ENCODE measurements at places on chromosomes 16 and 17.

- no peak for DNase-seq
Observed at GRCh38 chr17:44267818-44268490, at the start of gene SLC4A1. Gene SLC4A1 (minus strand): TSS chr17:44268135. CDS start chr17:44262866, 5,269 bp downstream.

GRCh38 chr17:42684929-42685556, 2.7 kb downstream of the CNTNAP1 start:
- no peak for DNase-seq

GRCh38 chr17:5943982-5944381, 126.2 kb upstream of the WSCD1 start:
- DNase-seq, result no peak

DNA sequence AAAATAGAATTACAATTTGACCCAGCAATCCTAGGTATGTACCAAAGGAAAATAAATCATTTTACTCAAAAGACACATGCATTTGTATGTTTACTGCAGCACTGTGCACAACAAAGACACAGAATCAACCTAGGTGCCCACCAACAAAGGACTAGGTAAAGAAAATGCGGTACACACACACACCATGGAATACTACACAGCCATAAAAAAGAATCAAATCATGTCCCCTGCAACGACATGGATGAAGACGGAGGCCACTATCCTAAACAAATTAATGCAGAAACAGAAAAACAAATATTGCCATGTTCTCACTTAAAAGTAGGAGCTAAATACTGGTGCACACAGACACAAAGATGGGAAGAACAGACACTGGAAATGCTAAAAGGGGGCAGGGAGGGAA, 36.2 kb downstream of the BRD7 start:
- no peak for DNase-seq

DNA sequence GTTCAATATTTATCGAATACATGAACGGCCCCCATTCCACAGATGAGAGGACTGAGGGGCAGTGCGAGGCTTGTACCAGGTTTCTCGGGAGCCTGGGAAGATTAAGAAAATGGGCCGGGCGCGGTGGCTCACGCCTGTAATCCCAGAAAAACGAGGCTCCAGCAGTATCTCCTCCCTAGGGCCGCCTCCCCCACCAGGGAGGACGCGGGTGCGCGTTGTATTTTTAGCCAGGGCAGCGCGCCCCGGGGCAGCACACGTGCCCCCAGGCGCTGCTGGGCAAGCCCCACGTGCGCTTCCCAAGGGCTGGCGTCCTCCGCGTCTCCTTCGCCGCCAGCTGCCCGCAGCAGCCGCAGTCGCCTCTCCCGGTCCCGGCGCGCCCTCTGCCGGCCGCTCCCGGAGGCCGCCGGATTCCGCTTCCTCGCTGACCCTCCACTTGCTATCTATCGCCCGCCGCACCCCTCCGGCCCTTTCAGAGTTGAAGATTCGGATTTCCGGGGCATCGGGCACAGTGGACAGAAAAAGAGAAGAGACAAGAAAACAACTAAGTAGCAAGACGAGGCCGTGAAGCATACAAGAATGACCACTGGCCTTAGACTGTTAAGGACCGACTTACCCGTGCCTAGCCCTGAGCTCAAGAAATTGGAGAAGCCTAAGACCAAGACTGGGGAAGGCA, 1.9 kb upstream of the YBX2 start:
- DNase-seq, result peak; percentile 60

- no peak for DNase-seq
Observed at GRCh38 chr17:69812240-69812837, 262.7 kb upstream of the KCNJ16 start.

- no peak for DNase-seq
Observed at GRCh38 chr17:16439303-16439791, 24.0 kb downstream of the TRPV2 start.

DNA sequence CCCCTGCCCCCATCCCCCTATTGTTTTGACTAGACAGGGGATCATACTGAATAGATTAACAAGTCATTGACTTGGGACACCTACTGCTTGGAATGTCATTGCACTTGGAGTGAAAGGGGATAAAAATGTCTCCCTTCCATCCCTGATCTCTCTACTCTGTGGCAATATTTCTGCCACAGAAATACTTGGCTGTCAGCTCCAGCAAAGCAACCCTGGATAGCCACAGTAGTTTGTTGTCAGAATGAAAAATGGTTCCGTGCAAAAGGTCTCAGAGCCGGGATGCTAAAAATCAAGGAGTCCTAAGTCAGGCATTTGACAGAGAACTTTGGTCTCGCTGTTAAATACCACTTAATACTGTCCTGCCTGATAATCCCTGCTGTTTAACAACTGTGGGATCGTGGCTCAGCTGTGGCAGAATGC, 722.0 kb upstream of the SOX9 start:
- no peak for DNase-seq

DNA sequence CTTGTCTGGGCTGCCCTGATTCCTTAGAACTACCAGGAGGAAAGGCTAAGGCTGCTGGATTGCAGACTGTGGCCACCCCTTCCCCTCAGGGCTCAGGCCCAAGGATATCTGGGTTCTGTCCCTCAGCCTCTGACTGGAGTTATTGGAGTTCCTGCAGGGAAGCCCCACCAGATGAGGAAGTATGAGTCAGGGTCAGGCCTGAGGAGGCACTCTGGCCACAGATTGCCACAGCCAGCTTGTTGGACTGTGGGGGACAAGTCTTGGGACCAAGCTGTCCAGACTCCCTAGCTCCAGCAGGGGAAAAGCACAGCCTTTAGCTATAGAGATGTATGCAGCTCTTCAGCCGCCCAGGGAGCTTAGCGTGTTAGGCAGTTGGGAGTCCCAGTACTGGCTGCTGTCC, 381.9 kb upstream of the TOM1L1 start:
- no peak for DNase-seq

DNA sequence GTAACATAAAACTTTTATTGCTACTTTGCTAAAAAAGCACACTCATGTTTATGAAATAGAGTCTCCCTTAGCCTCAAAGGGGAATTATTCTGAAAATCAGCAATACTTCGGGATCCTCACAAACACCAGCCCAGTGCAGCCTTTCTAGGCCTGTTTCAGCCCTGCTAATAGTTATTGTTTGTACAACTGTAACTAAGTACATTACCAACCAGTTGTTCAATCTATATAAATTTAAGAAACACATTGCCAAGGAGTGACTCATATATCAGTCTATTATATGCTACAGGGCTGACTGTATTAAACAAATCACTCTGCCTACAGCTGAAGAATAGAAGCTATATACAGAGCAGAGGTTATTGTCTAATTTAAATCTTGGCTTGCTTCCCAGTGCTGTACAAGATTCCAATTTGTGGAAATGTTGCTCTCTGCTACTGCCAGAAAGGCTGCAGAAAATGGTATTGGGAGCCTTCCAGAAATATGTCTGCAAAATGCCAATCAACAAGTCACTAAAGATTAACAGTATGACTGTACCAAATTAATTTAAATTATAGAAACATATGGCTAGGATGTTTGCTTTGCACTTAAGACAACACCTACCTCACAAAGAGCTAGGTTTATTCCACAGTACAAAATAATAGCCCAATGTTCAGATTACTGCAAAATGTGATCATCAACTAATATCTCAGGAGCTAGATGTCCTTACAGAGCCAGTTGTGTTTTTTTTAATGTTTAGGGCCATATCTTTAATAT, 49.7 kb downstream of the TOX3 start:
- DNase-seq, result no peak

DNA sequence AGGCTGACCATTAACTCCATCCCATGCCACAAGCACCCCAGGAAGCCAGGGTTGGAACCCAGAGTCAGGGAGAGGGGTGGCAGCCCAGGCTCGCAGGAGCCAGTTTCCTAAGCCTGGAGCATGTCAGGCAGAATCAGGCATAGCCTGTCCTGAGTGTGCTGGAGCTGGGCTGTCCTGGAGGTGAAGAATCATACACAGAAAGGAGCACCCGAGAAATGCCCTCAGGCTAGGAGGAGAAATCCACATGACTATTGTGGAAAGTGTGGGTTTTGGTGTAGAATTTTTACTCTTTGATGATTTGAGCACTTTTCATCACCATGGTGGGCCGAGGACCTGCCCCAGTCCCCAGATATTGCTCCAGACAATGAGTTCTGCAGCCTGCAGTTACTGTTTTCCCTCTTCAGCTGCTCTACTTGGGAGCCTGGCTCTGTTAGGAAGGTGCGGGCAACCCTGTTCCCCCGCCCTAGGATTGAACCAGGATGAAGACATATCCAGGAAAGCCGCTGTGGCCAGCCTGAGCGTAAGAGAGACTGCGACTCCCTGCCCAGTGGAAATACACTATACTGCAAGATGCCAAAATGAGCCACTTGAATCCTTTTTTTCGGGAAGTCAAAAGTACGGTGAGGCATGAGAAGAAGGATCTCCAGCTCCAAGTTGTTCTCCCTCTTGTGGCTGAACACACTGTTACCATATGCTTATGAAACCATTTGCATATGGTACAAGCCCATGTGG, 29.0 kb upstream of the HEATR6 start:
- DNase-seq, result no peak

DNA sequence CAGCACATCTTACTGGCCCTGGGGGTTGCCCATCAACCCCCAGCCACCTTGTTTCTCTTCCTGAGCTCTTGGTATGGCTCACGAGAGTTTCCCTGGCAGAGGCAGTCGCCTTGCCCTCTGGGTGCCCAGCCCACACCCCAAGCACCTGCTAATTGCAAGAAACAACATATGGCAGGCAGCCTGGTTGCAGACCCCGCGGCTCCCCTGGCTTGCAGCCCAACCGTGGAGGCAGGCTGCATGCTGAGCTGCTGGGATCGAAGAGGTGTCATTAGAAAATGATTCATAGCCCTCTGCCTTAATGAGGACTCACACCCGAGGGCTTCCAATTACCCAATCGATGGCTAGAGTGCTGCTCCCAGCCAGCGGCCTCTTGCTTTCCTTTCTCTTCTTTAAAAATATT, 115.7 kb downstream of the TMEM114 start:
- no peak for DNase-seq

DNA sequence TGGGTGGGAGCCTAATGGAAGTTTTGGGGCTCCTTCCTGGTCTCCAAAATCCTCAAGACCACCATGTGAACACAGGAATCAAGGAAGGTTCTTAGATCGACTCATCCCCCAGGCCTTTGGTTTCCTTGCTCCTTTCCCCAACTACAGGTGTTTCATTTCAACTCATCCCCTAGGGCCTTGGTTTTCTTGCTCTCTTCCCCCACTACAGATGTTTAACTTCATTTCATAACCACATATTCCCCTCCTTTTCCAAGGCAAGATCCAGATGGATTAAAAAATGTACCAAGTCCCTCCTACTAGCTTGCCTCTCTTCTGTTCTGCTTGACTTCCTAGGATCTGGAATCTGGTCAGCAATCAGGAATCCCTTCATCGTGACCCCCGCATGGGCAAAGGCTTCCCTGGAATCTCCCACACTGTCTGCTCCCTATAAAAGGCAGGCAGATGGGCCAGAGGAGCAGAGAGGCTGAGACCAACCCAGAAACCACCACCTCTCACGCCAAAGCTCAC, at the start of gene CCL11:
Gene CCL11, plus strand, starts transcription at position 457 of the 507 bp plus-strand sequence. CDS start 67 bp downstream, outside the sequence.
- no peak for DNase-seq

GRCh38 chr17:55340686-55341085, 75.9 kb downstream of the HLF start:
- no peak for DNase-seq

DNA sequence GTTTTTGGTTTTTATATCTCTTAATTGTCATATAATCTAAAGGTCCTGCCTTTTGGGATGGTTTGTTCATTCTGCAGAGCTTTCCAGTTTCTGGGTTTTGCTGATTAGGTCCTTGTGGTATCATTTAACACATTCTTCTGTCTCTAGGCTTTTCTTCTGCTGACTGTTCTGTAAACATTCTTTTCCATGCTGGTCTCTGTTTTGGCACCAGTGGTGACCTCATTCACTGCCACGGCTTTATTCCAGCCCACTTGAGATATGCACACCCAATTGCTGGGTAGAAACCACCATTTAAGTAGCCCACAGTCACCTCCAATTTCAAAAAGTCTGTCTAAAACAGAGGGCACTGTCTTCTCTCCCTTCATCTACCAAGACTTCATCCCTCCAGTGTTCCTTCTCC, 31.1 kb upstream of the COX10 start:
- DNase-seq, result no peak

- DNase-seq, result no peak
Observed at GRCh38 chr17:17109256-17109655, 67.0 kb downstream of the MPRIP start.

- DNase-seq, result no peak
Observed at GRCh38 chr17:78940258-78940657, 15.1 kb upstream of the TIMP2 start.

GRCh38 chr16:21570676-21571017, 28.7 kb upstream of the METTL9 start:
- no peak for DNase-seq

DNA sequence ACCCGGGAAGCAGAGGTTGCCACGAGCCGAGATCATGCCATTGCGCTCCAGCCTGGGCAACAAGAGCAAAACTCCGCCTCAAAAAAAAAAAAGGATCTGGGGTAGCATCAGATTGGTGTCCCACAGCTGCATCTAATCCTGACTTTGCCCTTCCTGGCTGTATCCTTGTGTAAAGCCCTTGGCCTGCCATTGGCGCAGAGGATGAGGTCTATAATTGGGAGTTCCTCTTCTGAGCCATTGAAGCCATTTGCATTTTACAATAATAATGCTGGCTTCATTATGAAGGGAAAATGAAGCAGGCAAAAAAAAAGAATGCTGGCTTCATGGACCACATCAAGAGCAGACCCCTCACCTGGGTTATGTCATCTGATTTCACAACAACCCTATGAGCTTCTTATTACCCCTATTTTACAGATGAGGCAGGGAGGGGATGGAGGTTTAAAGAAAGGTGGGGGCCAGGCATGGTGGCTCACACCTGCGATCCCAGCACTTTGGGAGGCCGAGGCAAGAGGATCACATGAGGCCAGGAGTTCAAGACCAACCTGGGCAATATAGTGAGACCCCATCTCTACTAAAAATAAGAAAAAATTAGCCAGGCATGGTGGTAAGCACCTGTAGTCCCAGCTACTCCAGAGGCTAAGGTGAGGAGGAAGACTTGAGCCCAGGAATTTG, 1.2 kb upstream of the LITAFD start:
- DNase-seq, result no peak

GRCh38 chr16:10367616-10368188, 18.2 kb upstream of the ATF7IP2 start:
- no peak for DNase-seq

- DNase-seq, result no peak
Observed at GRCh38 chr16:66984892-66985311, 3.5 kb upstream of the CES4A start.

DNA sequence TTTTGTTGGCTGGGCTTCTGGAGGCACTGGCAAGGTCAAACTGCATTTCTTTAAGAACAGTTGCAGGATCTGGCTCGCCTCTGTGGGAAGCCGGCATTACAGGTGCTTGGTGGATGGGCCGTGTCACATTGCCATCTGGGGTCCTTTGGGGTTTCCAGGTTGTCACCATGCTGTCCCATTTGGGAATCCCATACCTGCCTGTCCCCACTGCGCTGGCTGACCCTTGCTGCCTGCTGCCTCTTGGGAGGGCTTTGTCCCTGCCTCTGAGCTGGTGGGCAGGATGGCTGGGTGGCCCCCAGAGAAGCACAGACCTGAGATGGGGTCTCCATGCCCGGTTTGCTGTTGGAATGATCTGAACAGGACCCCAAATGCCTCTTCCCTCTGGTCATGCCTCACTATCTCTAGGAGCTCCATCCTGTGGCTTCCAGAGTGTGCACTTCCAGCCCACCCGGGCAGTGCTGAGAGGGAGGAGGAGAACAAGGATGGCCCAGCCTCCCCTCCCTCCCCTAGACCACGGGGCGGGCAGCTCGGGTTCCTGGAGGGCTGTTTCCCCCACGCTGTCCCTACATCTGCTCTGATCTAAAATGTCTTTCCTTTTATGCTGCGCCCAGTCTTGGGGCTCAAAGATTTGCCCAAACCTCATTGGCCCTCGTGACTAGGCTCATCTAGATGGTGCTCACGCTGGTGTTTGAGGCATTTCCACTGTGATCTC, 28.0 kb downstream of the OR1D5 start:
- DNase-seq, result no peak

- DNase-seq, result no peak
Observed at GRCh38 chr16:15897834-15898254, 9.4 kb upstream of the CEP20 start.
